ENCODE measurements at places on chromosomes 2 and 18.

GRCh38 chr18:49617865-49618264 lies 56.0 kb downstream of the LIPG start:
- no peak for DNase-seq

DNA sequence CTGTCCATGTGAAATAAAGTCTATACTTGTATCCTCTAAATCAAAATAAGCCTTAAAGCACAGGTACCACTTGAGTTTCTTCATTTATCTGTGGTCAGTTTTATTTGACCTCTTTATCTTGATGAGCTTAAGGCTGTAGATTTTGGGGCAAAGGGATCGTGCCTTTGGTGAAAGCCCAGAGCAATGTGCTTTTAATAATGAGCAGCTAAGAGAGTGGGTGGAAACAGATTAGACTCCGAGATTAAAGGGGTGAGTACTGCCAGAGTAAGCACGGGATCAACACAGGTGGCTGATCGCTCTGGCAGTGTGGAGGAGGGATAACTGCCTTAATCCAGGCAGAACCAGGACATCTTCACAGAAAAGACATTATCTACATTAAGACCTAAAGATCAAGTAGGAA lies 280.4 kb downstream of the TDRD15 start:
- DNase-seq, result no peak

- DNase-seq, result no peak
These were observed 630.9 kb upstream of the FAM98A start for GRCh38 chr2:34229998-34230397.

DNA sequence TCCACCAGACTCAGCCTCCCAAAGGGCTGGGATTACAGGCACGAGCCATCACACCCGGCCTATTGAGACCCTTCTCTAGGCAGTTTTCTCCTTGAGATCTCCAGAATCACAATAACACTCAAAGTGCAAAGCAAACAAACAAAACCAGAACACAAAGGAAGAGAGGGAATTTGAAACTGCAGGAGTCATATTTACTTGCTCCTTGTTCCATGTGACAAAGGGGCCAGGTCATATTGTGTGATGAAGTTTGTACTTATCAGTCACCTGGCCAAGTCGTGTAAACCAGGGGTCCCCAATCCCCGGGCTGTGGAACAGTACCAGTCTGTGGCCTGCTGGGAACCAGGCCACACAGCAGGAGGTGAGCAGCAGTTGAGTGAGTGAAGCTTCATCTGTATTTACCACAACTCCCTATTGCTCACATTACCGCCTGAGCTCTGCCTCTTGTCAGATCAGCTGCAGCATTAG lies 26.5 kb downstream of the SCYGR8 start:
- no peak for DNase-seq

- DNase-seq, result no peak
These were observed 308.9 kb upstream of the CCDC68 start for GRCh38 chr18:55268151-55268601.

GRCh38 chr2:7325186-7325585 lies 408.0 kb downstream of the RNF144A start:
- DNase-seq, result no peak

DNA sequence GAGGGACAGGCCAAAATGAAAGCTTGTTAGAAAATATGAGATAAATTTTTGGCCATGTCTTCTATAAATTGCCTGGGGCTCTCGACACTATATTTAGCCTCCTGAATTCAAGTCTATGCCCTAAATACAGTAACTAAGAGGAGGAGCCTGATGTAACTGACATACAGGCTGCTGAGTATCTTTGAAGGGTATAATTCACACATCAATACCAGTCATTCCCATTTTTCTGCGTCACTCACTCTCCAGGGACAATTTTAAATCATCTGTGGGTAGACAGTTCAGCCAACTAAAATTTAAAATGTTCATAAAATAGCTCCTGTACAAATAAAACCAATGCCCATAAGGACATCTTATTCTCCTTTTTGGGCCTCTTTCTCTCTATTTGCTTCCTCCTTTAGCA lies 105.9 kb downstream of the AP1S3 start:
- DNase-seq, result no peak

- no peak for DNase-seq
These were observed 3.9 kb downstream of the MAPRE2 start for GRCh38 chr18:35045121-35045520.

DNA sequence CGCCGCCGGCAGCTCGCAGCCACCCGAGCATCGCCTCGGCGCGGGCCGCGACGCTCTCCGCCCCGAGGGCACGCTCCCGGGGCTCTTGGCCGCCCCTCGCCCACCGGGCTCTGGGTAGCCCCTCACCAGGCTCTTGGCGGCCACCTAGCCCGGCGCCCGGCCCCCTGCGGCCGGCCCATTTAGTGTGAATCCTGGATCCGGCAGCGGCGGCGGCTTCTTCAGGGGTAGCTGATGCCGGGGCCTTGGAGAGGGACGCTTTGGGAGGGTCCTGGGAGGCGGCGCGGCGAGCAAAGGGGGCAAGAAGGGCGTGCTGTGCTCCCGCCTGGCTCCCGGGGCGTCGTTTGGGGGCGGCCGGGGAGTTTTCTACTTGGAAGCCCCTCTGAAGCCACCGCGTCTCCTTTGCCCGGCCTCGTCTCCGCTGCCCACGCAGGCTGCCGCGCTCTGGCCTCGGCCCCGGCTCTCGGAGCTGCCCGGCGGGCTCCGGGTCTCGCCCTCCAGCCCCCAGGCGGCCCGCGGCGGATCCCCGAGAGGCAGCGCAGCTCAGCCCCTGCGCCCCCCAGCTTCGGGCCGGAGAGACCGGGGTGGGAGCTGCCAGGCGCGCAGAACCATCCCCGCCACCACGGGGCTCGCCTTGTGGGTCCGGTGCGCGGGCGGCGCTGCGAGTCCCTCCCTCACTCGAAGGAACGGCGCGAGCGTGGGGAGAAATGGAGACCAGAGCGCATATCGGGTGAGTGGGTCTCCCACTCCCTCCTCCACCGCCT lies 509 bp downstream of the PIEZO2 start:
- no peak for DNase-seq

DNA sequence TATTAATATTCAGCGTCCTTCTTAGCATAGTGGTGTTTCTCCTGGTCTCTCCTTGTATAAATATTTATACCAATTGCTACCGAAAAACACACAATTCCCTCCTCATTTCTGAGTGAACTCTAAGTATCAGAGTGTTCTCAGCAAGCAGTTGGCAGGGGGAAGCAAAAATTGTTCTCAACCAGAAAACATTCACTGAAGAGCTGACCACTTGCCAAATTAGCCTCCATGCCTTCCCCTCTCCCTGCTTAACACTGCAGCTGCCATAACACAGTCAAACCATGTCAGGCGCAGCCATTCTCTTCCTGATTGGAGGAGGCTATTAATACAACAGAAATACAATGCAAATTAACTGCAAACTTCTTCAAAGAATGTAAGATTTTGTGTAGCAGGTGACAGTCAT lies 105.0 kb downstream of the COL6A3 start:
- no peak for DNase-seq

GRCh38 chr2:62354771-62355561 lies 151.0 kb downstream of the TMEM17 start:
- DNase-seq, result no peak

DNA sequence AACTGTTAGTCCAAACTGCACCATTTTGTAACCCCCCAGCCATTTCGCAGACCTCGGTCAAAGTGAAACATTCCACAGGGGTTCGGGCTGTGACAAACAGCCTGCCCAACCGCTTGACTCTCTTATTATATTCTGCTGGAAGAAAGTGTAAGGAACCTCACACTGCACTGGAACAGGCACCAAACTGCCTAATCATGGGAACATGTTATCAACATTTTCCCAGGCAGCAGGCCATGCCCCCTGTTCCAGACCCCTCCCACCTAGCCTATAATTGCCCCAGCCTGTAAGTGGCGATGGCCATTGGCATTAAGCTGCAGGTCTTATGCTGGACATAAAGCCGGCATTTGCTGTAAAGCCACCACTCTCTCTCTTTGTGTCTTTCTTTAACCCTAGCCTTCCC lies 16.9 kb downstream of the LYG2 start:
- DNase-seq, result no peak

DNA sequence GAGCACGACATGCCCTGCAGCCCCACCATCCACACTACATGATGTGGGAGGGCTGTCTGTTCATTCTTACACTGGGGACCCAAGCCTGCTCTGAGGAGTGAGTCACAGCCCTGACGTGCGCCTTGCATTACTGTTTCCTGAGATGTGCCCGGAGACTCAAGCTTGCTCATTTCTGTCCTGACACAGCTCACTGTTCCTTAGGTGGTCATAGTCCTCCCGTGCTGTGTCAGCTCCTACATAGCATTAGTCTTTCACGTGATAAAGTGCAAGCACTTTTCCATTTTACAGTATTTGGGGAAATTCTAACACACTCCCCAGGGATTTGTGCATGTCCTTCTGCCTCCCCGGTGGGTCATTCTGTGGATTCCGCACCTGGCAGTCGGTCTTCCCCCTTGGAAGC lies 46.2 kb upstream of the TRIM43B start:
- no peak for DNase-seq

DNA sequence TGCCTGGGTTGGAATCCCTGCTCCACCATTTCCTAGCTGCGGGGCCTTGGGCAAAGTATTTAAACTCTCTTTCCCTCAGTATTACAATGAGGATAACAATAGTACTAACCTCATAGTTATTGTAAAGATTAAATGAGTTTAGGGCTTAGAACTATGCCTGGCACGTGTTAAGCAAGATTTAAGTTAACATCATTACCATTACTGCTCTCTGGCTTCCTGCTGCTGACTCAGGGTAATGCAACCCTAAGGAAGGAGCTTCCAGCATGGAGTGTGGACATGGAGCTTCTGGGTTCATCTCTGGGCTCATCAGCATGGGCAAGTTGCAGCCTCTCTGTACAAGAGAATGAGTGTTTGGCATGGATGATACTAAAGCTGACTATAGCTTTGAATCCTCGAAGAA lies 374.2 kb upstream of the MAP2 start:
- DNase-seq, result no peak

Measured in activated CD4-positive, CD25-positive, alpha-beta regulatory T cell treated with anti-CD3 and anti-CD28 coated beads, Interleukin-2, amount 50 U/mL, for 72 hours (primary cell).